Upper lobe of right lung (tissue), 1 donor: ENCODE measurements at places on chromosomes 2 and 18. TPM values are rescaled to one million over a fixed set of nuclear protein-coding genes. Genes with fewer than 3 reads are reported as not detected.

EML6 gene
- total RNA-seq, result 1.4 TPM

RNF125 gene
- total RNA-seq, result 6.5 TPM

LYG1 gene
- 1.4 TPM for total RNA-seq

SERTAD2 gene
- 20.7 TPM for total RNA-seq

RBBP8 gene
- total RNA-seq, result 30.4 TPM

PLB1 gene
- 4.2 TPM for total RNA-seq

DNA sequence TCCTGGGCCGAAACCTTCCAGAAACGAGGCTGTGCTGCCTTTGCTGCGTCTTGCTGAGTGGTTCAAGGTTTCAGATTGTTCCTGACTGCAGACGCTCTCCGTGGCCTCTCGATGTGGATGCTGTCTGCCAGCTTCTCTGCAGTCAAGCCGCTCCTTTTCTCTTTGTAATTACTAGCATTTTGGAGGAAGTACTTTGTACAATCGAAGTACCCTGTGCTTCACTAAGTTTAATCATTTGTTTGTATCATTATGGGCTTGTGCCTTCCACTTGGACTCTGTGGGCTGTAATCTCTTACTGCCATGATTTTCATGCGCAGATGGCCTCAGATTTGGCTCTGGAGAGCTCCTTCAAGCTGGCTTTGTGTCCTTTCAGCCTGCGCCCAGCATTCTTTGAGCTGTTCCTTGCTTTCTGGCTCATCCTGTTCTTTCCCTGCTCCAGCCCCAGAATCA is 49.3 kb downstream of the TRAF3IP1 start:
- no peak overlapping the region for H3K27ac ChIP-seq
- H3K36me3 ChIP-seq, result no peaks in the 10 kb centered on the region
- no peak overlapping the region for H3K4me3 ChIP-seq
- no peaks in the 10 kb centered on the region for H3K4me1 ChIP-seq
- DNase-seq, result no peak

- H3K27ac ChIP-seq, result no peak overlapping the region
- no peaks in the 10 kb centered on the region for H3K27me3 ChIP-seq
- no peak overlapping the region for H3K4me3 ChIP-seq
- DNase-seq, result no peak
- H3K4me1 ChIP-seq, result peaks cover 27% of the 10 kb centered on the region
Measured at GRCh38 chr2:37619959-37620300, 51.5 kb downstream of the CDC42EP3 start.

GRCh38 chr2:25053041-25053440 is 11.2 kb downstream of the EFR3B start:
- H3K27ac ChIP-seq, result no peak overlapping the region
- no peaks in the 10 kb centered on the region for H3K36me3 ChIP-seq
- H3K4me3 ChIP-seq, result no peak overlapping the region
- DNase-seq, result no peak
- H3K4me1 ChIP-seq, result no peaks in the 10 kb centered on the region
- H3K27me3 ChIP-seq, result no peaks in the 10 kb centered on the region

DNA sequence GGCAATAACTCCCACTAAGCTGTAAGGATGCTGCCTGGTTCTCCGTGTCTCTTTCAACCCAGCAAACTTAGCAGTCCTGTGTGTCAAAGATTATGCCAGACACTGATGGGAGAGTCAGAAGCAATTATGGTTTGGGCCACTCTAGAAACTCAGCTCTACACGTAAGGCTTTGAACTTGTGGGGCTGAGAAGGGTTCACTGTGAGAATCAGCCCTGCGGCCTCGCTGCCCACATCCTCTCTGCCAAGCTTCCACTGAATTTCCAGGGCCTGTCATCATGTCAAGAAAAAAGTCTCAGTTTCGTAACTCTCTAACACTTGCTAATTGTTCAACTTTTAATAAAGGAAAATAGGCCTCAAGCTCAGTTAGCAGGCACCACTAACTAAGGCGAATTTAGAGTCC is 308.8 kb upstream of the LYPD1 start:
- no peaks in the 10 kb centered on the region for H3K36me3 ChIP-seq
- no peak for DNase-seq
- no peaks in the 10 kb centered on the region for H3K27me3 ChIP-seq
- no peaks in the 10 kb centered on the region for H3K4me1 ChIP-seq

- no peak for DNase-seq
- no peak overlapping the region for H3K4me3 ChIP-seq
- H3K36me3 ChIP-seq, result no peaks in the 10 kb centered on the region
Measured at GRCh38 chr2:126307740-126308139, 348.2 kb upstream of the GYPC start.

DNA sequence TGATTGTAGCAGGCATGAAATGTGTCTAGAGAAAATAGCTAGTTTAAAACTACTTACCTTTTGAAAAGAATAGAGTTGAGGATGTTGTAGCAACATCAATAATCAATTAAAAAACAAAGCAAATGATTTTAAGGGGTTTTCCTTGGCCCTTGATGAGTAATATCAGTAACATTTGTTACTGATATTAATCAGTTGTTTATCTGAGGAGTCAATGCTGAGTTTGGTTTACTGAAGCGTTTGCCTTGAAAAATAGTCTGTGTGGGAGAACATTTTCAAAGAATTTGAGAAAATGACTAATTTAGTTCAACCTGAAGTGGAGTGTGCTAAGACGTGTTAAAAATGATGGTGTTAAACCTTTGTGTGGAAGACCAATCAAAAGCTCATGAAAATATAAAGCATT is 9.3 kb downstream of the PTH2R start:
- H3K27ac ChIP-seq, result no peak overlapping the region
- DNase-seq, result no peak
- H3K4me3 ChIP-seq, result no peak overlapping the region
- peaks cover 3% of the 10 kb centered on the region for H3K27me3 ChIP-seq
- H3K4me1 ChIP-seq, result no peaks in the 10 kb centered on the region
- no peaks in the 10 kb centered on the region for H3K36me3 ChIP-seq

- H3K36me3 ChIP-seq, result no peaks in the 10 kb centered on the region
- H3K4me1 ChIP-seq, result no peaks in the 10 kb centered on the region
- DNase-seq, result no peak
- no peak overlapping the region for H3K4me3 ChIP-seq
- H3K27me3 ChIP-seq, result no peaks in the 10 kb centered on the region
Measured at GRCh38 chr2:170143045-170143717, 34.8 kb upstream of the MYO3B start.

DNA sequence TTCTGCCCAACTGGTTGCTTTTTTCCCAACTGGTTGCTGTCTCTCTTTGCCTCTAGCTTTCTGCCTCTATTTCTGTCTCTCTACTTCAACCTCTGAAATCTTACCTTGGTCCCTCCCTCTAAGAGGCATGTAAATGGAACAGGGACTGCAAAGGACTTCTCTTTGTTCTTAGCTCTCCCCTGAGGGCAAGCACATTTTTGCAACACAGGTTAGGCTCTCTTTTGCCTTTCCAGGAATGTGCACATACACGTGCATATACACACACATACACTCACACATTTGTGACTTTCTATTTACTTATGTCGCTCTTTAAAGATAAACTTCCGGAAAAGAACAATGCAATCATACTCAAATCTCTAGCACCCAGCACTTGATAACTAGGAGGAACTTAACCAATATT is 262.6 kb upstream of the DDX18 start:
- H3K4me1 ChIP-seq, result no peaks in the 10 kb centered on the region
- H3K27ac ChIP-seq, result no peak overlapping the region
- no peaks in the 10 kb centered on the region for H3K27me3 ChIP-seq

DNA sequence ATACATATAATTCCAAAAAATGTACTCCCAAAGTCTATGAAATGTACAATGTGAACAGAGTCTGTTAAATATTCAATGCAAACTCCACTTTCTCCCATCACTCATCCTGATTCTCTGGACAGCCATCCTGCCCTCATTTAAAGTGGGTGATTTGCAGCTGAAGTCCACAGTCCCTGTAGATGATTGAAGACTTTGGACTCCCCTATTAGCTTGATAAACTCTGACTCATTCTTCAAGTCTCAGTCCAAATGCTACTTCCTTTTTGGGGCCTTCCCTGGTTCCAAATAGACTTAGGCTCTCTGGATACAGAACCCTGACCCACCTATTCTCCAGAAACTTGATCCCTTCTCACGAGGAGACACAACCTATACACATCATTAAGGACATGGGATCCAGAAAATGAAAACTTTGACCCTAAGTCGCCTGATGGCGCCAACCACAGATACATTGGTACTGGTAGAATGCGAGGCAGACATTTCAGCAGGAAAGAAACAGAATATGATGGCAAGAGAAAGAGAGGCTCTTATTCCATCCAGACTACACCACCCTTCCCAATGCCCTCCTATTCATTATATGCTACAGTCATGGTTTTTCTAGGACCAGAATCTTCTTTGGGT is 122.7 kb downstream of the VIT start:
- no peaks in the 10 kb centered on the region for H3K36me3 ChIP-seq
- H3K4me3 ChIP-seq, result no peak overlapping the region
- no peak for DNase-seq
- no peaks in the 10 kb centered on the region for H3K4me1 ChIP-seq
- H3K27me3 ChIP-seq, result no peaks in the 10 kb centered on the region
- no peak overlapping the region for H3K27ac ChIP-seq

- H3K4me3 ChIP-seq, result no peak overlapping the region
- H3K27me3 ChIP-seq, result no peaks in the 10 kb centered on the region
- no peaks in the 10 kb centered on the region for H3K4me1 ChIP-seq
- no peak for DNase-seq
Measured at GRCh38 chr18:36519358-36519757, 221.8 kb downstream of the FHOD3 start.

GRCh38 chr18:58896734-58897508 is 32.2 kb downstream of the ZNF532 start:
- no peaks in the 10 kb centered on the region for H3K27me3 ChIP-seq
- H3K27ac ChIP-seq, result no peak overlapping the region
- no peak overlapping the region for H3K4me3 ChIP-seq
- peaks cover 13% of the 10 kb centered on the region for H3K36me3 ChIP-seq
- peaks cover 6% of the 10 kb centered on the region for H3K4me1 ChIP-seq

GRCh38 chr2:131154071-131154531 is 49.0 kb downstream of the PLEKHB2 start:
- H3K27me3 ChIP-seq, result no peaks in the 10 kb centered on the region
- DNase-seq, result peak; percentile 78
- H3K27ac ChIP-seq, result no peak overlapping the region
- no peak overlapping the region for H3K4me3 ChIP-seq
- no peaks in the 10 kb centered on the region for H3K4me1 ChIP-seq

DNA sequence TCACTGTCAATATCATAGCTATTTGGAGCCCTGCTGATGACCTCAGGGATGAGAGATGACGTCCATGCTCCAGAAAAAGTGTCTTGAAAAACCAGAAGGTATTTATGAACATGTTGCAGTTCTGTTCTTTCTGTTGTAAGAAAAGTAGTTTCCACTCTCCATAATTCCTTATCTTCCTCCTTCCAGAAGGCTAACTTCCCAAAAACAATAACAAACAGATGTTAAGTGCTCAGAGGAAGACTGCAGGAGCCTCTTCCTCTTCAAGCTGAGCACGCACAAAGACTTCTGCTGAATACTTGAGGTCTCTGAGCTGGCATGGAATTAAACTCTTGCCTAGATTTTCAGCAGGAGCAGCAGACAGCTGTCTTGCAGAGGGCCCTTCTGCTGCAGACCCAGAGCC is 434.5 kb upstream of the KLHL29 start:
- no peaks in the 10 kb centered on the region for H3K4me1 ChIP-seq
- no peak overlapping the region for H3K27ac ChIP-seq

DNA sequence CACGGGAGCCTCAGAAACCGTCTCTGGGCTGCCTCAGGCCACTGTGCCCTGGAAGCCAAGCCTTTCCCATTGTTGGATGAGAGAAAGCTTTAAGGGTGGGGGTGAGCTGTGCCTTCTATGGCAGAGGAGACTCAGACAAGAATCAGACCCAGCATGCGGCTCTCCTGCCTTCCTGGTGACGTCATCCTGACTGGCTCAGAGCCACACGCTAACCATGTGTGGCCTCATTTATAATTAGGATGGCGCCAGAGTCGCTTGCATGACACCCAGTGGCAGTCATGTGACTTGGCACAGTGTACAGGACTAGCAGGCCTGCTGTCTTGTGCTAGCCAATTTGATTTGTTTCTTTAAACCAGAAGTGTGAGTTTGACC is 99.1 kb downstream of the SH3BP4 start:
- H3K27me3 ChIP-seq, result no peaks in the 10 kb centered on the region
- H3K4me3 ChIP-seq, result no peak overlapping the region
- peaks cover 14% of the 10 kb centered on the region for H3K4me1 ChIP-seq
- H3K36me3 ChIP-seq, result peaks cover 13% of the 10 kb centered on the region

GRCh38 chr2:111905990-111906735 is 7.8 kb downstream of the MERTK start:
- H3K27ac ChIP-seq, result peak overlapping the region; percentile 53
- no peaks in the 10 kb centered on the region for H3K27me3 ChIP-seq
- DNase-seq, result no peak
- no peak overlapping the region for H3K4me3 ChIP-seq
- no peaks in the 10 kb centered on the region for H3K36me3 ChIP-seq
- H3K4me1 ChIP-seq, result peaks cover 34% of the 10 kb centered on the region

GRCh38 chr18:56302156-56302555 is 336.2 kb downstream of the TXNL1 start:
- H3K4me3 ChIP-seq, result no peak overlapping the region
- H3K27me3 ChIP-seq, result no peaks in the 10 kb centered on the region
- H3K36me3 ChIP-seq, result no peaks in the 10 kb centered on the region
- DNase-seq, result no peak
- H3K4me1 ChIP-seq, result no peaks in the 10 kb centered on the region

GRCh38 chr18:58230438-58231179 is 186.6 kb downstream of the NEDD4L start:
- H3K27me3 ChIP-seq, result no peaks in the 10 kb centered on the region
- DNase-seq, result no peak
- H3K4me3 ChIP-seq, result no peak overlapping the region
- H3K4me1 ChIP-seq, result peaks cover 9% of the 10 kb centered on the region
